ENCODE measurements at places on chromosomes 1 and 21.

DNA sequence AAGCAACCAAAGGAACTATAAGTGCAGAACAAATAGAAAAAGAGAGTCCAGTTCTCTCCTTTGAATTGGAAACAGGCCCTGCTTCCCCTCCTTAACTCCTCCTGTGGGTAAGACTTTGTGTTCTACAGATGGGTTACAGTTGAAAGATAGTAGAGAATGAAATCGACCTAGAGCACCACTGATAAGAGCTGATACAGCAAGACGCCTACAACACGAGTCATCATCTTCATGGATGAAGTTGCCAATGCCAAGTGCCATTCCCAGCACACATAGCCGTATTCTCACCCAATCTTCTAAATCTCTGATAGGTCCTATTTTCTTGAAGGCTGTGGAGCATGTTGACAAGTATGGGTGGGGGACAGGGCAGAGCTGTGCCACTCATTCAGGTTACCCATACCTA lies 99.8 kb upstream of the CAMK1G start:
- no peak for DNase-seq

- DNase-seq: no peak
Observed at GRCh38 chr1:227318853-227319607, 738 bp upstream of the CDC42BPA start.

- DNase-seq: no peak
Observed at GRCh38 chr1:104132382-104132973, 382.8 kb downstream of the AMY1C start.

DNA sequence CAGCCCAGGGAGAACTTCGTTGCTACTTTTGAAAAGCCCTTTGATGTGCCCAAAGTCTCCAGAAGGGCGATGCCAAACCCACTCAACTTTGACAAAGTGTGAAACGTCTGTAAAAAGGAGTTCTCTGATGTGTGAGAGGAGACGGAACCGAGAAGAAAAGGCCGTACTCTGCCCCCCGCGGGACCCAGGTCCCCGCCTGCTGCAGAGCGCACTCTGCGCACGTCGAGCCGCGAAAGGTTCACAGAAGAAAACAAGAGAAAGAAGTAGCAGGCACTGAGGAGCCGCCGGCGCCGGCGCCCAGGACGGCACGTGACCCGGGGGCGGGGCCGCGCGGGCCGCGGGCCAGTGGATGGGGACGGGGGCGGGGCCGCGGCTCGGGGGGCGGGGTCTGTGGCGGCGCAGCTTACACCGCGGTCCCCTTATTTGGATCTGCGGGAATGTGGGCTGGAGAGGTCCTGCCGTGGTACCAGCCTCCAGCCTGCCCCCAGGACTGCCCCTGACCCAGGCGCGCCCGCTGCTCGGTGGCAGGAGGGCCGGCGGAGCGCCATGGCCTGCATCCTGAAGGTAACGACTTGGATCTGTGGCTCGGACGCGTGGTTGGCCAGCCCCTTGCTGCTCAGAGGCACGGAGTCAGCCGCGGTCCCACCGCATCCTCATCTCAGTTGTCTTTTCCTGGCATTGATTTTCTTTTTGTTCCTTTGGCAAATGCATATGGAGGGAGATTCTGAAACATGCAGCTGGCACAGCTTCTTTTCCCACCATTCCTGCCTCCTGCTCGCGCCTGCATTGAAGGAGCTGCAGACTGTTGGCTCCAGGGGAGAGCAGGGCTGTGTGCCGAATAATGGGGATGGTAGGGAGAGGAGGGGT lies at the start of gene ST6GALNAC3:
ST6GALNAC3 (plus strand) TSS at position 426 of the 867 bp plus-strand sequence.
- DNase-seq: peak; percentile 41

DNA sequence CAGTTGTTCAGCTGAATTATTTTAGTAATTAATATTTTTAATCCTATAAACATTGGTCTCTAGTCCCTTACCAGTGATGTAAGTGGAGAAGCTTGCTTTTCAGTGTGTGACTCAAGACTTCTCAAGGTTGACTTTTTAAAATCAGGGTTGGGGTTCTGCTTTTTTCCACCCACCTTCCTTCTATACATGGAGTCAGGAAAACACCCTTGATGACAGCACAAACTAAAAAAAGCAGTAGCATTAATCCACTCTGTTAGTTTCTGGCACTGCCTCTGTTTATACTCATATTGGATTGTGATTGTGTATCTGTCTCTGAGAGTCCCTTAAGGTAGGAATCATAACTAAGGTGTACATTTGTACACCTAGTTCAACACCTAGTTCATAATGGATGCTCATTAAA lies 8.3 kb upstream of the PLEKHO1 start:
- no peak for DNase-seq

GRCh38 chr1:203703586-203703985 lies 61.4 kb upstream of the LAX1 start:
- no peak for DNase-seq

DNA sequence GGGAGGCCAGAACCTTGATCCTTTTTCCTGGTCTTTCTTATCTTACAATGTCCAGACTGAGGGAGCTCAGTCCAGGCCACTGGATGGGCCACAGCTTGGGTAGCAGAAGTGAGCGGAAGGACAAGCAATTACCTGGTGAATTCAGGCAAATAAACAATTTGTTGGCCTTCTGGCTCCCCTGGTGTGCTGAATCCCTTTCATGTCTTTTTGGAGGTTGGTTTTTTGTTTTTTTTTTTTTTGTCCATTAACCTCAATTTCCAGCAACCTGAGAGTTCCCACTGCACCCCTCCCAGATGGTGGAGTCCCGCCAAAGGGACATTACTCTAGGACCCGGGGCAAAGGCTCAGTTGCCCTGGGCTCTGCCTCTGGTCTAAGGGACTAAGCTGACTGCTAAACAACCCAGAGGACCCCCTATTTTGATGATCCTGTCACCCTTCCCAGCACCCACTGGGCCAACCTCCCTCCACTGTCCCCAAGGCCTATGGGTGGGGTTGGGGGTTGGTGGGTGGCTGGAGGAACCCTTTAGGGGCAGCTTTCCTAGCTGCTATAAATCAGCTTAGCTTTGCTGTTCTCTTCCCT lies 85.5 kb downstream of the KCND3 start:
- DNase-seq: no peak

- DNase-seq: no peak
Observed at GRCh38 chr1:211811848-211812247, 18.7 kb downstream of the LPGAT1 start.

DNA sequence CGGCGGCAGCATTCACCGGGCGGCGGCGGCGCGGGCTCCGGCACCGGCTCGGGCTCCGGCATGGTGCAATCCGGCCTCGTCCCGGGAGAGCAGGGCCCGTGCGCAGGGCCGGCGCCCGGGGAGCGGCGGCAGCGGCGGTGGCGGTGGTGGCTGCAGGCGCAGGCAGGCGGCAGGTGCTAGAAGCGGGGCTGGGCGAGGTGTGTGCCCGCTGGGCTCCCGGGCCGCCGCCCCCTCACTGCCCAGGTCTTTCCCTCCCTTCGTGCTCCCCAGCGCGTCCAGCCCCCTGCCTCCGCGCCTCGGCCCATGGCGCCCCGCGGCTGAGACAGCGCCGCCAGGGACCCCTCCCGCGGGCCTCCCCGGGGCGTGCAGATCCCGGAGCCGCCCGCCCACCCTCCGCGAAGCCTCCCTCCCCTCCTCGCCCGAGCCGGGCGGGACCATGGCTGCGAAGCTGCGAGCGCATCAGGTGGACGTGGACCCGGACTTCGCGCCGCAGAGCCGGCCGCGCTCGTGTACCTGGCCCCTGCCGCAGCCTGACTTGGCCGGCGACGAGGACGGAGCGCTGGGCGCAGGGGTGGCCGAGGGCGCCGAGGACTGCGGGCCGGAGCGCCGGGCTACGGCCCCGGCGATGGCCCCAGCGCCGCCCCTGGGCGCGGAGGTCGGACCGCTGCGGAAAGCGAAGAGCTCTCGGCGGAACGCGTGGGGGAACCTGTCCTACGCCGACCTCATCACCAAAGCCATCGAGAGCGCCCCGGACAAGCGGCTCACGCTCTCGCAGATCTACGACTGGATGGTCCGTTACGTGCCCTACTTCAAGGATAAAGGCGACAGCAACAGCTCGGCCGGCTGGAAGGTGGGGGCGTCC lies 492 bp downstream of the FOXO6 start:
- no peak for DNase-seq

DNA sequence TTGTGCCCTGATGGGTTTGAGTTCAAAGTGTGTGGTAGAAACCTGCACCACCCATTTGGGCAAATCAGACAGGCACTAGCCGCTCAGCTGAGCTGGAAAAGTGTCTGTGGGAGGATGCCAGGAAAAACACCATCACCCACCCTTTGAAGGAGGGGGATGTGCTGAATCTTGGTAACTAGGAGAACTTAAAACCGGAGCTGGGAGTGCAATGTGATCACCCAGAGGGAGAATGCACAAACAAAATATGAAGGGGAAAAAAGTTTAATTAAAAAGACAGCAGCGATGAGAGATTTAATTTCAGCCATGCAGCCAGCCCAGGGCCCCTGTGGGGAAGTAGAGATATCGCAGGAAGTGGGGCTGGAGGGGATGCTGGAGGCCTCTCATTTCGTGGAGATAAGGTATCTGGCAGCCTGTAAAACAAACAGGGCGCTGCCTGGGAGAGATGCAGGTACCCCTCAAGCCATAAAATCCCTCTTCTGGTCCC lies 86.8 kb upstream of the BCAR3 start:
- DNase-seq: no peak

- DNase-seq: peak; percentile 38
Observed at GRCh38 chr1:151905070-151905442, 4.3 kb downstream of the THEM4 start.

- no peak for DNase-seq
Observed at GRCh38 chr21:26835027-26835713, 10.0 kb downstream of the ADAMTS1 start.

DNA sequence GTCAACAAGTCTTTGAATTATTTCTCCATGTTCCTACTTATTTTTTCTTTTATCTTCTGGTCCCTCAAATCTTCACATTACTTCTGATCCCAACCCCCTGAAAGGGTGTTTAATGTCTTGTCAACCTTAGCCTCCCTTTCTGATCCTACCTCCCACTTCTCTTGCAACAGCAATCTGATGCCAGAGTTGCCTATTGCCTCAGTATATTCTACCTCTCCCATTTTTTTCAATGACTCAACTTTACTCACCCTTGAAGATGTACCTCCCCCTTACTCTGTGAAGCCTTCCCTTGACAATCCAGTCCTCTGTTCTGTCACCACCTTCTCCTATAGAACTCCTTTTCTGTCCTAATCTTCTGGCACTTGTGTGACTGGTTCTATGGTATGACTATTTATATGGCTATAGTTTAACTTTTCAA lies 99.5 kb upstream of the CD55 start:
- no peak for DNase-seq

DNA sequence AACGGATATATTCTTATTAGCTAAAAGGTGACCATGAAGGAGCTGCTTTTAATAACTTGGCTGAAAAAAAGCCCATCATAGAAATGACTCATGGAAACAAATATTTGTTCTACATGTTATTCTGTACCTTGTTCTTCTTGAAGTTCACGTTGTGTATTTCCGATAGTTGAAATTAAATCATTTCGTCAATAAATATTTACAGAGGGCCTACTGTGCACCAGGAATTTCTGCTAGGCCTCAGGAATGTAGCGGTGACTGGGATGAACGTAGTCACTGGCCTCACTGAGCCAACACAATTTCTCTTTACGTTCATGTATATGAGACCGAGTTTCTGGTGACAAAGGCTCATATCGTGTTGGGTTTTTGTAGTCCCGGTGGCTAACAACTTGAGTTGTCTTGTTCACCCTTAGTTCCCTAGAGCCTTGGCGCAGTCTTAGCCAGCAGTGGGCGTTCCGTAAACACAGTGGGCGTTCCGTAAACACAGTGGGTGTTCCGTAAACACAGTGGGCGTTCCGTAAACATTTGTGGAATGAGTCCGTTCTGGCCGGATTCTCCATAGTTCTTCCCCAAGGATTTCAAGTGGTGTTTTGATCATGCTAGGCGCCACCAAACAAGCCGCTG lies 53.2 kb upstream of the VAMP3 start:
- no peak for DNase-seq

DNA sequence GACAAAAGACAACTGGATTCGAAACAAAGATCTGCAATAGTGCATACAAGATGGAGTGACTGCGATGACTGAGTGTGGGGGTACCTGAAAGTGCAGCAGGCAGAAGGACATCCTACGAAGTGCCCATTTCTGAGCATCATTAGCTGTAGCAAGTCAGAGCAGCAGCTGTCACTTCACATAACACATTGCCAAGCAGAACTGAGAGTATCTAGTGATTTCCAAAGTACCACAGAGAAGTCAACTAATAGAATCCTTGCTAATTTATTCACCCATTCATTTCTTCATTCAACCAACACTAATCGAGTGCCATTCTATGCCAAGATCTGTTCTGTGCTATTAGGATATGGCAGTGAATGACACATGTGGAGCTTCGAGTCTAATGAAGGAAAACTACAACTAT lies 31.6 kb upstream of the CAMSAP2 start:
- no peak for DNase-seq

DNA sequence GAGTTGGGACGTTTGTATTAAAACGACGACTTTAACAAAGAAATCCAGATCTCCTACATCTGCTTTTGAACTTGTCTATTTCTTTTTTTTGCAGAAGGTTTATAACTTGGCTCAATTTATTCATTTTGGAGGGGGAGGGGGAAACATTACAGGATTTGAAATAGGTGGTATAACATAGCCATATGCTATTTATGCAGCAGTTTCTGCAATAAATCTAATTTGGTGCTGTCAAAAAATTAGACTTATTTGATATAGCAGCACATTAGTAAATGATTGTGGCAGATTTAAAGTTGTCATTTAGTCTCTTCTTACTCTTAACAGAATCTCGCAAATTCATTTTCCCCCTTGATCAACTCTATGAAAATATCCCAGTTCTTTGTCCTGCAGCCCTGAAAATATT lies 138.2 kb downstream of the SDCCAG8 start:
- no peak for DNase-seq

DNA sequence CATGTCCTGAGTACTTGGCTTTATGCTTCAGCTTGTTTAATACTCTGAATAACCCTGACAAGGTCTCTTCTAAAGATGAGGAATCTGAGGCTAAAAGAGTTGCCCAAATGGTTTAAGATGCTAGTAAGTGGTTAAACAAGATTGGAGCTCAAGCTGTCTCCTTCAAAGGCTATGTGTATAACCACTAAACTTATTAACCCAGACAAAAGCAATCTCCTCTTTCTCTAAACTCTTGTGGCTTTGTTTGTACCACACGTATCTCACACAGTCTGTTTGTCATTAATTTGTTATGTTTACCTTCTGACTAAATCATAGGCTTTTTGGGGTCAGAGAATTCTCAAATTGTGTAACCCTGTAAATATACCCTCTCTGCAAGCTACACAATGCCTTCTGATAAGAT lies 89.9 kb downstream of the HMCN1 start:
- no peak for DNase-seq

DNA sequence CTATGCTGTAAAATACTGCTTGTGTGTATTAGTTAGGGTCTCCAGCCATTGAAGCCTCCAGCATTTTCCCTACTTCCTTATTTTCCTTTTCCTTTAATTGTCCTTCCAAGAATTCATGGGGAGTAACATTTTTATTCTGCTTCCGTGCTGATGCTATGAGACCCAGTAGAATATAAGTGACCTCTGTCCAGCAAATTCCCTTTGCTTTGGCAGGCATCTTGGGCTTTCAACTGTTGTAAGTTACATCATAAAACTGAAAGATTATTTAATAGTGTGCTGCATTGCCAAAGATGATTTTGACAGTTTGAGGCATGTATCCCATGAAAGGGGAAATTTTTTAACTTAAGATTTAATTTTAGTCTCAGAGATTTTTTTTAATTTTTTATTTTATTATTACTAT lies 48.1 kb upstream of the B3GALT2 start:
- no peak for DNase-seq

- no peak for DNase-seq
Observed at GRCh38 chr1:56547977-56548376, 31.4 kb downstream of the PLPP3 start.
